ENCODE measurements at places on chromosomes 5 and 9. TPM values are rescaled to one million over a fixed set of nuclear protein-coding genes. Genes with fewer than 3 reads are reported as not detected.
A peak's percentile ranks its signal among the peaks of the same experiment; 100 is the strongest.

GRCh38 chr9:112670991-112671625 lies 46.8 kb downstream of the INIP start:
- DNase-seq: no peak

DNA sequence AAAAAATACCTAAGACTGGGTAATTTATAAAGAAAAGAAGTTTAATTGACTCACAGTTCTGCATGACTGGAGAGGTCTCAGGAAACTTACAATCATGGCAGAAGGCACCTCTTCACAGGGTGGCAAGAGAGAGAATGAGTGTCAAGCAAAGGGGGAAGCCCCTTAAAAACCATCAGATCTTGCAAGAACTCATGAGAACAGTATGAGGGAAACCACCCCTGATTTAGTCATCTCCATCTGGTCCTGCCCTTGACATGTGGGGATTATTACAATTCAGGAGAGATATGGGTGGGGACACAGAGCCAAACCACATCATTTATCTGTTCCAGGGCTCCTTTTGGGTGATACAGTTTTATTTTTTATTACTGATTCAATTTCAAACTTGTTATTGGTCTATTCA lies 23.2 kb upstream of the ADAMTS16 start:
- no peak for DNase-seq

The PRR16 gene
- total RNA-seq: 0.27 TPM

The PCDHGA7 gene
- total RNA-seq: 2.3 TPM

- peak; percentile 56 for DNase-seq
Observed at GRCh38 chr5:94968507-94969095, 316.3 kb downstream of the MCTP1 start.

- DNase-seq: no peak
Observed at GRCh38 chr5:2238732-2239131, 356.0 kb upstream of the IRX4 start.

The ENHO gene
- not detected for total RNA-seq

The CCL21 gene
- total RNA-seq: not detected

GRCh38 chr5:14581891-14582796 lies 552 bp downstream of the OTULINL start:
- DNase-seq: peak; percentile 80

The CLK4 gene
- total RNA-seq: 132 TPM

Data from B cell (primary cell).